ENCODE measurements at places on chromosomes 2 and 18.
A peak's percentile ranks its signal among the peaks of the same experiment; 100 is the strongest.

- DNase-seq, result peak; percentile 94
Measured at GRCh38 chr2:29053223-29053622, 21.1 kb downstream of the PCARE start.

GRCh38 chr18:24601585-24601984 is 141.1 kb downstream of the HRH4 start:
- no peak for DNase-seq

GRCh38 chr2:18078216-18078615 is 199.7 kb downstream of the KCNS3 start:
- no peak for DNase-seq

- no peak for DNase-seq
Measured at GRCh38 chr2:33419581-33420200, 56.8 kb upstream of the RASGRP3 start.

- no peak for DNase-seq
Measured at GRCh38 chr2:232362174-232362900, 16.2 kb upstream of the ALPP start.

GRCh38 chr18:75785206-75785605 is 357.7 kb upstream of the SMIM21 start:
- no peak for DNase-seq

DNA sequence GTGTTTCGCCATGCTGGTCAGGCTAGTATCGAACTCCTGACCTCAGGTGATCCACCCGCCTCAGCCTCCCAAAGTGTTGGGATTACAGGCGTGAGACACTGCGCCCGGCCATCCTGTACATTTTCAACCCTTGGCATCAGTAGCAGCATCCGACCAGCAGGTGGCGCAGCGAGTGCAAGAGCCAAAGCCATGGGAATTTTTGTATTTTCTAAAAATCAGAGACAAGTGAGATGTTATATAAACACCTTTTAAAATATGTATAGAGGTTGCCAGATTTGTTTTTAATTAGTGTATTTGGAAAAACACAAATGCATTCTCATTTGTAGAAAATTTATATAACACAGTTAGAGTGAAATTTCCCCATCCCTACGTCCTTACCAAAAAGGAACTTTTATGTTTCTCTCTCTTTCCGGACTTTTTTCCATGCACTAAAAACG is 36.8 kb downstream of the MOGAT1 start:
- DNase-seq, result peak; percentile 78

GRCh38 chr2:10494351-10495066 is 46.4 kb upstream of the ODC1 start:
- no peak for DNase-seq

Data from WERI-Rb-1 (cell line).